ENCODE measurements at places on chromosomes 7 and 10.

GRCh38 chr10:43623351-43623750, 17.1 kb downstream of the ZNF485 start:
- DNase-seq = no peak

DNA sequence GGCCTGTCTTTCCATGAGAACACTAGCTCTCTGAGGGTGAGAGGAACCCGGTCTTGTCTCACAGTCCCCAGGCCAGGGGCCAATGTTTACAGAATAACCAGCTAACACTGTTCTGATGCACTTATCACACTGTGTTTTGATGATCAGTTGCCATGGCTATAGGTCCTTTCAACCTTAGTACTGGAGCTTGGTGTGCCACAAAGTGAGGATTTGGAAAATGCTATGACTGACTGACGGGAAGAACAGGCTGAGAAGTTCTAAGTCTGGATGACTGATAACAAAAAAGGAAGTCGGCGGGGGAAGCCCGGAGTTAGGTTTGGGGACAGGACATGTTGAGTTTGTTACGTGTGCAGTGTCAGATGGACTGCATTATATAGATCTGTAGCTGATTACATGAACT, 141.8 kb downstream of the CTTNBP2 start:
- DNase-seq = no peak

DNA sequence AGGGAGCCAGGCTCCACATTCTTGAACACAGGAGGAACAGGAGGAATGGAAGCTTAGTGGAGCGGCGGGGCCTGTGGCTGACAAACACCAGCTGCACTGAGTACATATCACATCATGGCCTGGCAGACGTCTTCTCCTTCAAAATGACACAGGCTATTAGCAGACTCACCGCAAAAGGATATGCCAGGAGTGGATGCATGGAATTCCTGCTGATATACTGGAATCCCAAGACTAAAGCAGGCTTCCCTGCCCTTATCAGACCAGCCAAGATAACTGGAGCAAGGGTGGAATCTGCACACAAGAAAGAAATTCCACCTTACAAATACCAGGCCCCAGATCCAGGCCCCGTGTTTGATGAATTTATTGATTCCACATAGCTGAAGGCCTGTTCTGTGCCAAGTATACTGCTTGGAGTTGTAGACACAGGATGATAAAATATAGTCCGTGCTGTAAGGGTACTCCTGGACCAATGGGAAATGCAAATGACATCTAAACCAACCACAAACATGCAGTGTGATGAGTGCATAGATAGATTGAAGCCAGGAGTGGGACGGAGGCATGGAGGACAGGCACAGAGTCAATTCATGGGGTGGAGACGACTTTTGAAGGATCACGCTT, 480.5 kb upstream of the ZMIZ1 start:
- peak; percentile 78 for DNase-seq

DNA sequence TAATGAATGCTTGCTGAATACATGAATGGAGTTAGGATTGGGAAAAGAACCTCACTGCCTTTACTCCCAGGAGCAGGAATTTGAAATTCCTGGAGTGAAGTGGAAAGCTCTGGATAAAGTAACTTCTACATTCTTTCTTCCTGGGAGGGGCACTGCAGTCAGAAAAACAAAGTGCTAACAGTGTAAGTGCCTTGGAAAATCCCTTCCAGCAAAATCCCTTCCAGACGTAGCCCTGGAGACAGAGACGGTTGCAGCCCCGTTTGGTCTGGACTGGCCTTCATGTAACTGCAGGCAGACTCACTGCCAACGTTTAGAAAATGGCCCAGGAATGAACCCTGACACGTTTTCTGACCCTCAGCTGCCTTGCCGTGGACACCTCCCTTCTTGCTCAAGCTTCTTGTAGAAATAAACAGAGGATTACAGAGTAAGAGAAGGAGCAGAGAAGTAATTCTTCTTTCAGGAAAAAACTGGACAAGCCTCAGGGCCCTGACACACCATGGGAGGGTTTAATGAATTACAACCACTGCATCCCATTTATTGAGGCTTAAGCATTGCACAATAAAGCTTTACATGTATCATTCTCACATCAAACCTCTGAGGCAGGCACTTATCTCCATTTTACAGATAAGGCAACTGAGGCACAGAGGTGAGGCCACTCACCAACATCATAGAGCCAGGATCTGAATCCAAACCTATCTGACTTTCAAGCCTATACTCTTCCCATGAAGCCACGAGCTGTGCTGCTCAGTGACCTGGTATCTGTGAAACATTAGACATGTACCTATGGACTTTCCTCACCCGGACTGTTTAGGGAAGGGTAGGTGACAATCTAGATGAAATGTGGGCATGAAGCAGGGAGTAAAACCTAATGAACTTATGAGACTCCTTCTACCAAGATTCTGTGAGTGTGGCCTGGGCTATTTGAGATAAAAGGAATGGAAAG, 7.8 kb downstream of the ITPRIP start:
- peak; percentile 74 for DNase-seq

DNA sequence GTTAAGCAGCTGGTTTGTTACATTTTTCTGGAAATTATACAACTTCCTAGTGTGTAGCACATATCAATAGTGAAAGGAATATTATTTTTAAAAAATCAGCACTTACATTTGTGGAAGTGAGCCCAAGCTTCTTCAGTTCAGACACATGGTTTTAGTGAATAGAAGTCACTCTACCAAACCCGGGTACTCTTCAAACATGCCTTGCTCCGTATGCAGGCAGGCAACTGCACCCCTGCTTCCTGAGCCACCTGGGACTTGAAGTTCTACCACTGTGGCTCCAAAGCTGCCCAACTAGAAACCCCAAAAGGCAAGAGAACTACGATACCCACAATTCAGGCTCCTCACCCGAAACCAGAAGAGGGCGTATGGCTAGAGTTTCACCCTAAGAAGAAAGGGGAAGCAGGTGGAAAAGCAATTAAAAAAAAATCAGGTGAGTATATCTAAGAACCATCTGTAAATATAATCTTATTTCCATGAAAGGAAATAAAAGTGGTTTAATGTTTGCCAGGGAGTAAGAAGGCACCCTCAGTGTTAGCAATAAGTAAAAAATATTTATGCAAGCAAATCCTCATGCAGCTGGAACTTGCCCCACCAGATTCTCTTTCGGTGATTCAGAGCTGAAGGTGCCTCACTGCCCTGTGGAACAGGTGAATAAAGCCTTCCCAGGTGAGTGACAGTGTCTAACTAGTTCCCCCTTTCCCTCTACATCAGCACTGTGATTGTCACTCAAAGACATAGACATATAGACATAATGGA, at the start of gene MACC1:
Gene MACC1, minus strand, starts transcription at position 192 of the 756 bp plus-strand sequence. CDS start 55,522 bp downstream, outside the sequence.
- DNase-seq = no peak

- DNase-seq = no peak
Measured at GRCh38 chr7:7219216-7219615, 36.9 kb downstream of the C1GALT1 start.

DNA sequence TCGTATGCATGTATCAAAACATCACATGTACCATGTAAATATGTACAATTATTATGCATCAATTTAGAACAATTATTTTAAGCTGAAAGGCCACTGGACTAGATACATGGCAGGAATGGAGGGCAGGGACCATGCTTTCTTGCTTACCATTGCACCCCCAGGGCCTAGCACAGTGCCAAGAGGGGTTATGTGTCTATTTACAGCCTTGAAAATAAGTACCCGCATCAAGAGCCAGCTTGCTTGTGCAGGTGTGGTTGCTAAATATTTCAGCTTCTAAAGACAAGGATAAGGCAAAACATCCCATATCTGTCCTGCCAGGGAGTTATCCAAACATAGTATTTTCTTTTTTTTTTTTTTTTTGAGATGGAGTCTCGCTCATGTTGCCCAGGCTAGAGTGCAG, 14.7 kb upstream of the OAT start:
- DNase-seq = no peak

GRCh38 chr7:45582868-45583277, 8.7 kb downstream of the ADCY1 start:
- DNase-seq = no peak
